Stimulated activated CD8-positive, alpha-beta memory T cell treated with anti-CD3 and anti-CD28 coated beads, Interleukin-15, amount 100 ng/mL, for 48 hours (primary cell): ENCODE measurements at places on chromosomes 3 and 15.

DNA sequence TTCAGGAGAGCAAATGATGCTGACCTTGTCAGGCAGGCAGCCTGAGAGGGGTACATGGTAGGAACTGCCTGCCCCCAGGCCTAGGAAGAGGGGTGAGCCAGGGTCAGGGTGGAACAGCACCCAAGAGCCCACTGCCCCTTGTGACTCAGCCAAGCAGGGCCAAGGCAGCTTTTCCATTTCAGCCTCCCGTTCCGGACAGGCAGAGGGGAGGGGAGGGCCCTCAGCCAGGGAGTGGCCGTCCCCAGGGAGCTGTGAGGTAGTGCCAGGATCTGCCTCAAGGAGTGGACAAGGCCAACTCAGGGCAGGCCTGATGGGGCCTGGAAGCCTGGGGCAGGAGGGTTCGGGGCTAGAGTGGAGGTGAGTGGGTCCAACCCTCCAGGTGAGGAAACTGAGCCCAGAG lies 5.1 kb upstream of the ANKRD63 start:
- no peak for DNase-seq

- no peak for DNase-seq
These were observed 75.4 kb upstream of the PLXNA1 start for GRCh38 chr3:126907557-126907956.

GRCh38 chr3:13718000-13718399 lies 161.9 kb downstream of the WNT7A start:
- no peak for DNase-seq

DNA sequence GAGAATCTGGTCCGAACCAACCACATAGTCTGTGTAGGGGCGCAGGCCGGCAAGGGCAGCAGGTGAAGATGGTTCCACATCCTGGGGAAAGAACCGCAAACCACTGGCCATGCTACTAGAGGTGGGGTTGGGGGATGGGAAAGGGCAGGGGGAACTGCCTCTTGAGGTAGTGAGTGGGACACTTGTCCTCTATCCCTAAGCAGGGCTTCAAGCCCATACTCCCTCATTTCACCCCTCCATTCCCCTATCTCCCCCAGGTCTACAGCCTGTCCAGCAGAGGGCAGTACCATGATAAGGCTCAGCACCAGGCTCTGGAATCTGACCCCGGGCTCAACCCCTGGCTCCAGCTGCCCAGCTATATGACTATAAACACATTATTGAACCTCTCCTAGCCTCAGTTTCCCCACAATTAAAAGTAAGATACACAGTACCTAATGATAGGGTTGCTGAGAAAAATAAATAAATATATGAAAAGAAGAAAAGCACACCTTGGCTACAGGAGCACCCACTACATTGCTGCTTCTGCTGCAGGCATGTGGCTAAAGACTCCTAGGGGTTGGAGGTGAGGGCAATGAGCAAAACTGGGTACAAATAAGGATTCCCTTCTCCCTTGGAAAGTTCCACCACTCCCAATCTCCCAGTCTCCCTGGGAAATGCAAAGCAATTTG lies 6.3 kb downstream of the GORASP1 start:
- DNase-seq: no peak

- DNase-seq: no peak
These were observed 67.7 kb upstream of the ROPN1 start for GRCh38 chr3:124059580-124059979.

GRCh38 chr3:146470425-146470990 lies 1.1 kb upstream of the PLSCR2 start:
- no peak for DNase-seq

GRCh38 chr15:67979281-67979680 lies 74.8 kb upstream of the PIAS1 start:
- DNase-seq: no peak
